AG10803 (cell line): ENCODE measurements at places on chromosomes 11 and 22.

GRCh38 chr22:32354360-32355351 is 3.0 kb upstream of the RFPL3 start:
- peak; percentile 20 for DNase-seq

DNA sequence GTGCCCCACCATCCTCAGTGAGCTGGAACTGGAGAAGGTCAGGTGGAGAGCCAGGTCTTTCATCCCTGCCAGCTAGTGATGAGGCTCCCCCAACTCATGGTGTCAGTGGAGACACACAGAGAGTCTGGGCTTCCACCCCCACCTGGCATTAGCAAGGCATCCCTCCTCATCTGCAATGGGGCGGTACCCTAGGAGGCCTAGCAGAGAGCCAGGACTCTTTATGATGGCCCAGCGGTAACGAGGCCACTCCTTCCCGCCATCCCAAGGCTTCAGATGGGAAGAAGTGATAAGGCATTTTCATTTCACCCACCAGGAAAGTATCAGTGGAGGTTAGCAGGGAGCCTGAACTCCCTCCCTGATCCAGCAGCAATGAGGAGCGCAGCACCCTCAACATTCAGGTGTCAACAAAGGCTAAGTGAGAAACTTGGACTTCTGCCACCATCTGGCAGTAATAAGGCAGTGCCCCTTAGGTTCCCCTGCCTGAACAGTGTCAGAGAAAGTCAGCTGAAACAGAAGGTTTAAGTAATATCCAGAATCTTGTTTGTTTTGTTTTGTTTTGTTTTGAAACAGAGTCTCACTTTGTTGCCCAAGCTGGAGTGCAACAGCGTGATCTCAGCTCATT is 40.5 kb upstream of the FBLN1 start:
- no peak for DNase-seq

GRCh38 chr11:124394408-124394807 is 4.4 kb downstream of the OR8B3 start:
- DNase-seq, result no peak

GRCh38 chr22:21042978-21043859 is 2.5 kb upstream of the LRRC74B start:
- no peak for DNase-seq
